ENCODE measurements at places on chromosomes 6 and 20. TPM values are rescaled to one million over a fixed set of nuclear protein-coding genes. Genes with fewer than 3 reads are reported as not detected.

The GPSM3 gene
- total RNA-seq: 0.30 TPM

The PYGB gene
- 362 TPM for total RNA-seq

The VSX1 gene
- 0.79 TPM for total RNA-seq

The TCFL5 gene
- 4.7 TPM for total RNA-seq

The CST4 gene
- total RNA-seq: not detected

The PRSS16 gene
- 3.2 TPM for total RNA-seq

All from A549 treated with Mapracorat at 1 μM for 4 hours (cell line).